ENCODE measurements at places on chromosomes 16 and 17. TPM values are rescaled to one million over a fixed set of nuclear protein-coding genes. Genes with fewer than 3 reads are reported as not detected.

Gene UNC13D
- 279 TPM for total RNA-seq

Gene TTC19
- total RNA-seq = 42.3 TPM

Gene TEX19
- total RNA-seq = not detected

Gene MNT
- total RNA-seq = 72.3 TPM

Gene SHPK
- total RNA-seq = 9.3 TPM

Gene GCGR
- not detected for total RNA-seq

Gene TMEM101
- 11.3 TPM for total RNA-seq

Gene SULT1A4
- 1.6 TPM for total RNA-seq

Gene PCYT2
- total RNA-seq = 34.4 TPM

Gene KRT33A
- total RNA-seq = not detected

Gene KRT17
- not detected for total RNA-seq

GRCh38 chr17:60914078-60914477 is 236.4 kb downstream of the BCAS3 start:
- DNase-seq = no peak
- no peaks in the 10 kb centered on the region for H3K4me1 ChIP-seq
- no peaks in the 10 kb centered on the region for H3K27me3 ChIP-seq
- no peak overlapping the region for H3K4me3 ChIP-seq

- H3K27me3 ChIP-seq = no peaks in the 10 kb centered on the region
- peaks cover 32% of the 10 kb centered on the region for H3K36me3 ChIP-seq
- H3K27ac ChIP-seq = no peak overlapping the region
- peak; percentile 50 for DNase-seq
- peak overlapping the region; percentile 54 for H3K4me3 ChIP-seq
- H3K4me1 ChIP-seq = peaks cover 19% of the 10 kb centered on the region
Observed at GRCh38 chr16:74667255-74667700, 601 bp upstream of the RFWD3 start.

GRCh38 chr17:79668344-79669250 is 57.7 kb upstream of the RBFOX3 start:
- H3K27me3 ChIP-seq = peaks cover 10% of the 10 kb centered on the region
- no peak for DNase-seq

DNA sequence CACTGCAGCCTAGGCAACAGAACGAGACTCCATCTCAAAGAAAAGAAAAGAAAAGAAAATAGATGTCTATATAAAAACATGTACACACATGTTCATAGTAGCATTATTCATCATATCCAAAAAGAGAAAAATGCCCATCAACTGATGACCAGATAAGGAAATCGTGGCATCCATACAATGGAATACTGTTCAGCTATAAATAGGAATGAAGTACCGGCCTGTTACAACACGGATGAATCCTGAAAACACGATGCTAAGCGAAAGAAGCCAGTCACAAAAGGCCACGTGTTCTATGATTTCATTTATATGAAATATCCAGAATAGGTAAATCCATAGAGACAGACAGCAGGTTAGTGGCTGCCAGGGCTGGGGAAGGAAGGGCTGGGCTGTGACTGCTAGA is 65.8 kb downstream of the TBC1D16 start:
- H3K27ac ChIP-seq = no peak overlapping the region
- peaks cover 4% of the 10 kb centered on the region for H3K27me3 ChIP-seq
- H3K36me3 ChIP-seq = no peaks in the 10 kb centered on the region
- no peak for DNase-seq
- peaks cover 4% of the 10 kb centered on the region for H3K4me1 ChIP-seq

DNA sequence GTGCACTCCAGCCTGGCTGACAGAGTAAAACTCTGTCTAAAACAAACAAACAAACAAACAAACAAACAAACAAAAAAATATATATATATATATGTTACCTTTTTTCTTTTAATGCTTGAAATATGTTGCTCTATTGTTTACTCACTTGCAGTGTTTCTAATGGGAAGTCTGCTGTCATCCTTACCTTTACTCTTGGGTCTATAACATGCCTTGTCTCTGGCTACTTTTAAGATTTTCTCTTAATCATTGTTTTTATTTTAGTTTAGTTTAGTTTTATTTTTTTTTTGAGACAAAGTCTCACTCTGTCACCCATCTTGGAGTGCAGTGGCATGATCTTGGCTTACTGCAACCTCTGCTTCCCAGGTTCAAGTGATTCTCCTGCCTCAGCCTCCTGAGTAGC is 16.1 kb upstream of the TNRC6A start:
- no peak for DNase-seq
- no peaks in the 10 kb centered on the region for H3K36me3 ChIP-seq
- no peak overlapping the region for H3K4me3 ChIP-seq
- H3K27ac ChIP-seq = no peak overlapping the region
- no peaks in the 10 kb centered on the region for H3K27me3 ChIP-seq
- H3K4me1 ChIP-seq = no peaks in the 10 kb centered on the region

- H3K27me3 ChIP-seq = no peaks in the 10 kb centered on the region
- no peak for DNase-seq
- no peak overlapping the region for H3K4me3 ChIP-seq
- peaks cover 38% of the 10 kb centered on the region for H3K36me3 ChIP-seq
Observed at GRCh38 chr16:50036426-50036825, 11.4 kb downstream of the CNEP1R1 start.

DNA sequence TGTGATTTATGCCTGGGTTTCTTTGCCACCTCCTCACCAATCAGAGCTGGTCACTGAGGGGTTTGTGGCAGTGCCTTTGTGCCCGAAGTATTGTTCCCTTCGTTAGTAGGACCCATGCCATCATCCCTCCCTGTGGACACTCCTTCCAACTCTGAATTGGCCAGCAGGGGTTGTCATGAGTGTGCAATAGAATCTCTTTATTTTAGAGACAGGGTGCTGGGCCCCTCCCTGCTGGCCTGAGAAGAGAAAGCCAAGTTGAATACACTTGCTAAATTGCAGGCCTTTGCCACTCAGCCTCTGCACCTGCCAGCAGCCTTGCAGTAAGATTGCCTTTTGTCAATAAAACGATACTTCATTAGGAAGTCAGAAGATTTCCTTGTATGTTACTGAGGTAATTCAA is 40.7 kb upstream of the SLC12A3 start:
- no peak overlapping the region for H3K27ac ChIP-seq
- H3K27me3 ChIP-seq = no peaks in the 10 kb centered on the region
- H3K4me3 ChIP-seq = no peak overlapping the region
- H3K4me1 ChIP-seq = no peaks in the 10 kb centered on the region
- H3K36me3 ChIP-seq = peaks cover 41% of the 10 kb centered on the region

DNA sequence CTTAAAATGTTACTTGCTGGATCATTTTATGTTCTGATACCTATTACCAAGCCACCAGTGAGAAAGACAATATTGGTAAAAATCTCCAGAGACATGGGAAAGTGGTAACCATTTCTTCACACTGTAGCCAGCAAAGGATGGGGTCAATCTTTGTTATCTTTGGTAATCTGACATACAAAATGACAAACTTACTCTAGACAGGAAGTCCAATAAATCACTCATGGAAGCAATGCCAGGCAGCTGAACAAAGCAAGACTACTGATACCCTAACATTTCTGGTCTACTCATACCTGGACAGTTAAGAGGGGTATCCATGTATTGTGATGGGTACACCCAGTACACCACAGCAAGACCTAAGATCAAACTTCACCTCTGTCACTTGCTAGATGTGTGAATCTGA is 19.0 kb downstream of the GRB2 start:
- no peak overlapping the region for H3K4me3 ChIP-seq
- peak overlapping the region; percentile 34 for H3K27ac ChIP-seq
- no peaks in the 10 kb centered on the region for H3K27me3 ChIP-seq
- peaks cover 34% of the 10 kb centered on the region for H3K4me1 ChIP-seq

DNA sequence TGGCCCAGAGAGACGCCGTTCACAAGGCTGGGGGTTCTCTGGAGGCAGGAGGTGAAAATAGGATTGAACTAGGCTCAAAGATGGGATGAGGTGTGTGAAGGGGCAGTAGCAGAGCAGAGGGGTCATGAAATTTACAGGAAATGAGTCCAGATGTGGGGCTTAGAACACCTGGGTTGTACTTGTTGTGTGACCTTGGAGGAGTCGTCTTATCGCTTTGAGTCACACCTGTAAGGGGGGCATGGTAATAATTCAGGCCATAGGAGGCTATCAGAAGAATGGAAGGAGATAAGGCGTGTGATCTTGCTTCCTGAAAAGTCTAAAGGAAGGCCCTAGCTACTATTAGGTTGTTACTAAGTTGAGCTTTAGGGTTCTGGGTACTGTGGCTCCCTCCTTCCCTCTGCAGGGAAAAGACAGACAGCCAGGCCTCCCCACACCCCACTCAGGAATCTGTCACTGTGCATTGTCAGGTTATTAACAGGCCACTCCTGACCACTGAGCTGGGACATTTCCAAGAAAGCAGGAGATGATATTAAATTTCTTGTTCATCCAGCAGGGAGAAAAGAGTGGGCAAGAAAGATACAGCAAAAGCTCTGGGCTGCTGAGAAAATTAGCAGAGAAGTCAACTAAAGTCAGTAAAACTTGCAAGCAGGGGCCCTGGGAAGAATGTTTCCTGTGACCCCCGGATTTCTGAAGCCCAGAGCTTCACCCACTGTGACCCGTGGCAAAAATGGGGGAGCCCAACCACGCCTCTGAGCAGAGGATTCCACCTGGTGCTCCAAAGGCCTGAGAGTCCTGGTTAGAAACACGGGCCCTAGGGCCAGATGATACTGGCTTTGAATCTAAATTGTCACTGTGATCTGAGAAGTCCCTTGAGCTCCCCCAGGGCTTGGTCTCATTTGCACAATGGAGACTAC is 6.0 kb upstream of the CDC42EP4 start:
- no peak for DNase-seq
- H3K36me3 ChIP-seq = no peaks in the 10 kb centered on the region
- no peaks in the 10 kb centered on the region for H3K4me1 ChIP-seq

- H3K4me3 ChIP-seq = peak within 1 kb of the TSS; percentile 70
- DNase-seq = peak; percentile 91
Observed at GRCh38 chr16:2429034-2429770, at the start of gene CCNF. Gene CCNF, plus strand, starts transcription at chr16:2429447. Its CDS starts 35 bp downstream, at chr16:2429482.

GRCh38 chr16:11429123-11429522 is 83.9 kb downstream of the RMI2 start:
- no peak overlapping the region for H3K4me3 ChIP-seq
- H3K27me3 ChIP-seq = no peaks in the 10 kb centered on the region
- no peak for DNase-seq
- no peaks in the 10 kb centered on the region for H3K4me1 ChIP-seq

DNA sequence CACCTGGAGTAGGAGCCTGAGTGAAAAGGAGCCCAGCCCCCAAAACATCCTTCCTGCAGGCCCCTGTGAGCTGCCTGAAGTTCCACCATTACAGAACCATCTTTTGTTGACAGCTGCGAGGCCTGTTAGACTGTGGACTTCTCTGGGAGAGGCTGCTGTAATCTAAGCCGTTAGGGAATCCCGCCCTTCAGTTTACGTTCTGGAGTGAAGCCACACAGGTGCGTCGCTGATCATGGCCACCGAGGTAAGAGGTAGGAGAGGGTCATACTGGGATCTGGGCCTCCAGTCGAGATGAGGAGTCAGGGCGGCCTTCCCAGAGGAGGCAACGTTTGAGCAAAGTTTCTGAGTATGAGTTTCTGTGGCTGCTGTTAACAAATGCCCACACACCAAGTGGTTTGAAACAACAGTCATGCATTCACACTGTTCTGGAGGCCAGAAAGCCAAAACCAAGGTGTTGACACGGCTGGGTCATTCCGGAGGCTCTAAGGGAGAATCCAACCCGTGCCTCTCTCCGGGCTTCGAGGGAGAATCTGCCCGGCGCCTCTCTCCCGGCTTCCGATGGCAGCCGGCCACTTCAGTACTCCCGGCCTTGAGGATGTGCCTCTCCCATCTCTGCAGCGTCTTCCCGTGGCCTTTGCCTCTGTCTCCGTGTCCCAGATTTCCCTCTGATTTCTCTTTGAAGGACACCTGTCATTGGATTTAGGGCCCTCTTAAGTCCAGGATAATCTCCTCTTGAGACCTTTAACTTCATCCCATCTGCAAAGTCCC is 26.6 kb upstream of the ATP2C2 start:
- DNase-seq = no peak
- H3K27me3 ChIP-seq = no peaks in the 10 kb centered on the region
- no peak overlapping the region for H3K27ac ChIP-seq
- H3K4me3 ChIP-seq = no peak overlapping the region
- no peaks in the 10 kb centered on the region for H3K4me1 ChIP-seq

GRCh38 chr16:62137996-62138395 is 101.8 kb upstream of the CDH8 start:
- no peak overlapping the region for H3K27ac ChIP-seq
- no peaks in the 10 kb centered on the region for H3K27me3 ChIP-seq
- no peak for DNase-seq

DNA sequence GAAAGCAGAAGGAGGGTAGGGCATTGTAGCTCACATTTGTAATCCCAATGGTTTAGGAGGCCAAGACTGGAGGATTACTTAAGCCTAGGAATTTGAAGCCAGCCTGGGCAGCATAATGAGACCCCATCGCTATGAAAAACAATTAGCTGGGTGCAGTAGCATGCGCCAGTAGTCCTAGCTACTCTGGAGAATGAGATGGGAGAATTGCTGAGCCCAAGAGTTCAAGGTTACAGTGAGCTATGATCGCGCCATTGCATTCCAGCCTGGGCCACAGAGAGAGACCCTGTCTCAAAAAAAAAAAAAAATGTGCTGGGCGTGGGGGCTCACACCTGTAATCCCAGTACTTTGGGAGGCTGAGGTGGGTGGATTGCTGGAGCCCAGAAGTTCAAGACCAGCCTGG is 5.0 kb downstream of the ATF7IP2 start:
- H3K4me3 ChIP-seq = no peak overlapping the region
- no peak for DNase-seq
- peaks cover 5% of the 10 kb centered on the region for H3K4me1 ChIP-seq
- no peak overlapping the region for H3K27ac ChIP-seq
- peaks cover 3% of the 10 kb centered on the region for H3K36me3 ChIP-seq

DNA sequence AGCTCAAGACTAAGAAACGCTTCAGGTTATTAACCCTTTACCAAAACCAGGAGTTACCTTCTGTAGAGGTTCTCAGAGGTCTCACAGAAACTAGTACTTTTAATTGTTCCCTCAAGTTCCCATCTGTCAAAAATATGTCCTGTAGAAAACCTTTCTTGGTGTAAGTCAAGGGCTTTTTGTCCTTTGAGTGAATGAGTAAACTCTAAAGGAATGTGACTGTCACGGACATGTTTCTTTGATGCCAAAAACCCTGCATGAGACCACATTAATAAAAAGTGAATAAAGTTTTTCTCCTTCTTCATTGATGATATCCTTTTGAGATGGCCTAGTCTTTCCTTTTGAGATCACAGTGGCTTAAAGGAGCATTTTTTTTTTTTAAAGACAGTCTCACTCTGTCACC is 102.9 kb downstream of the NLK start:
- H3K36me3 ChIP-seq = peaks cover 6% of the 10 kb centered on the region
- no peak overlapping the region for H3K4me3 ChIP-seq
- no peaks in the 10 kb centered on the region for H3K27me3 ChIP-seq
- no peak for DNase-seq

- H3K27ac ChIP-seq = no peak overlapping the region
- DNase-seq = no peak
- no peaks in the 10 kb centered on the region for H3K27me3 ChIP-seq
Observed at GRCh38 chr16:67345401-67345800, 18.8 kb downstream of the LRRC36 start.

DNA sequence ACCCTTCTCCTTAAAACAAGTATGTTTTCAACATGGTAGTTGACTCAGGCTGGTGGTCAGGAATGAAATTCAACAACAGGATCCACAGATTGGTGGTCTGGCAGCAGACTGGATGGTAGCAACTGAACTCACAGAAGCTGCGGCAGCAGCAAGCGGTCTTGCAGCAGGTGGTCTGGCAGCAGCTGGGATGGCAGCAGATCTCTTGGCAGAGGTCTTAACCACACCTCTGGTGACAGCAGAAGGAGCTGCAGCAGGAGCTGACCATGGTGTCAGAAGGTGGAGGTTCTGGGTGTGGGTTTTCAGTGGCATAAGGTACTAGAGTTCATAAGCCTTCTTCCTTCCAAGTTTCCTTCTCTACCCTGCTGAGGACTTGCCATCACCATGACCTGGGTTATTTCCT is 2.2 kb upstream of the KRTAP4-1 start:
- H3K4me1 ChIP-seq = no peaks in the 10 kb centered on the region
- no peak overlapping the region for H3K27ac ChIP-seq
- no peak for DNase-seq
- no peaks in the 10 kb centered on the region for H3K36me3 ChIP-seq
- H3K4me3 ChIP-seq = no peak overlapping the region
